ENCODE measurements at places on chromosomes 4 and X.

DNA sequence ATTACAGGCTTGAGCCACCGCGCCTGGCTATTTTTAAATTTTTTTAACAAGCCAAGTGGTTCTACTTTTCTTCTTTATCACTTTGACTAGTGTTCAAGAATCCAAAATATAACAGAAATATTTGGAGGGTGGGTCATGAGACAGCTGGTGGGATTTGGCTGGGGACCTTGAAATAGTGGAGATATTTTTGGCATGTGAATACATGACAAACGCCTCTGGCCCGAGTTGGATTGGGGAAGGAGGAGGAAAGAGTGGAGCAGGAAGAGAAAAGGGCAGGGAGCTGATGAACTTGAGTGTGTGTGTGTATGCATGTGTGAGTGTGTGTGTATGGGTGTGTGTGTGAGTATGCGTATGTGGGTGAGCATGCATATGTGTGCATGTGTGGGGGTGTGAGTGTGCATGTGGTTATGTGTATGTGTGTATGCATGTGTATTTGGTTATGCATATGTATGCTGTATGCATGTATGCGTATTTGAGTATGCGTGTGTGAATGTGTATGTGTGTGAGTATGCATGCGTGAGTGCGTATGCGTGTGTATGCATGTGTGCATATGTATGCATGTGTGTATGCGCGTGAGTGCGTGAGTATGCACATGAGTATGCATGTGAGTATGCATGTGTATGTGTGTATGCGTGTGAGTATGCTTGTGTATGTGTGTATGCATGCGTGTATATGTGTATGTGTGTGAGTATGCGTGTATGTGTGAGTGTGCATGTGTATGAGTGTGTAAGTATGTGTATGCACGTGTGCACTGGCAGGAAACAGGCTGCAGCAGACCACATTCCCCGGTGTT is 49.6 kb downstream of the JADE1 start:
- DNase-seq, result no peak

DNA sequence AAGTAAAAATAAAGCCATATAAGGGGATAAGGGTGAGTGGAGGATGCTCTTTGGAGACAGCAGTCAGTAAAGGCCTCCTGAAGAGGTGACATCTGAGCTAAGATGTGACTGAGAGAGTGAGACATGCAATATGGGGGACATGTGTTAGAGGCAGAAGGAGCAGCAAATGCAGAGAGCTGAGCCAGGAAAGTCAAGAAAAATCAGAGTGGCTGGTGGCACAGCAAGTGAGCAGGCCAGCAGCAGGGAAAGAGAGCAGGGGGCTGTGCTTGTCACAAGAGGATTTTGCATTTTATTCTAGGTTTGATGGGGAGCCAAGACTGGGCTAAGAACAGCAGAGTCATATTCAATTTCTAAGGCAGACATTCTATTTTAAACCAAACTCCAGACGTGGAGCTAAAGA is 394.5 kb downstream of the KCNIP4 start:
- DNase-seq, result no peak

DNA sequence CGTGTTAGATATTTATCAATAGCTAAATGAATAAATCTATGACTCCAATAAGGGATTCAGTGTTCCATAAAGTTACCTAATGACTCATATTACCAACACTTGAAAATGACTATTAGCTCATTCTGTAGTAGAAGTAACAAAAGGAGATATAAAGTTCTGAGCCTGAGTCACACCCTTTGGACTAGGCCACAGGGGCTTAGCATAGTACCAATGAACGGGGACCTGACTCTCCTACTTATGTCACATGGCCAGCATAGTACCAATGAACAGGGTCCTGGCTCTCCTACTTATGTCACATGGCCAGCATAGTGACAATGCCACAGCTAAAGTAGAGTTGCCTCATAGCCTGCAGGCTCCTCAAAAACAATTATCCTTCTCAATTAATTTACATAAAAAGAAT is 43.7 kb downstream of the MAGEB16 start:
- DNase-seq, result peak; percentile 73

- no peak for DNase-seq
These were observed 46.3 kb upstream of the PCDH10 start for GRCh38 chr4:133102612-133103409.

DNA sequence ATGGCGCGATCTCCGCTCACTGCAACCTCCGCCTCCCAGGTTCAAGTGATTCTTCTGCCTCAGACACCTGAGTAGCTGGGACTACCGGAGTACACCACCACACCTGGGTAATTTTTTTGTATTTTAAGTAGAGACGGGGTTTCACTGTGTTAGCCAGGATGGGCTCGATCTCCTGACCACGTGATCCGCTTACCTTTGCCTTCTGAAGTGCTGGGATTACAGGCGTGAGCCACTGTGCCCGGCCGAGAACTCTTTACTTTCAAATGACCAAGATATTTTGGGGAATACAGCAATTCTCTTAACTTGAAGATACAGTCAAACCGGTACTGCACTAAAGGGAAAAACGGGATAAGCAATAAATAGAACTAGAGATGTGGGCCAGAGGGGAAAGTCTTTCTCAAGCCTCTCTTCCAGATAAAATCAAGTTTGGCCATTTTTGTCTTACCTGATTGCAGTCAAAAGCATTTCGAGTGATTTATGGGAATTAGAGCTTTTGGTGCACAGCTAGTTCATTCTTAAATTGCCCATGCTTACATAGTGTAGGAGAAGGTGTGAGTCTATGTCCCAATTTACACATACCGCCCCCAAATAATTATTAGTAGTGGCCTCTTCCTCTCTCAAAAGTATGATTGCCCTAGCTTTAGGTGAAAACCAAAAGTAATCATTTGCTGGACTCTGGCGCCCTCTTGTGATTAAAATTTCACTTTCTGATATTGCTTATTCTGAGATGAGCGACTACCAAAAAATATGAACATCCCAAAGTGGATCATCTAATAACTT is 53.2 kb upstream of the ABCG2 start:
- peak; percentile 38 for DNase-seq

- peak; percentile 52 for DNase-seq
These were observed 6.5 kb downstream of the SH3BP2 start for GRCh38 chr4:2799224-2799911.

GRCh38 chr4:16626945-16627344 is 271.5 kb downstream of the LDB2 start:
- DNase-seq, result no peak

- no peak for DNase-seq
These were observed 118.5 kb upstream of the NWD2 start for GRCh38 chr4:37126051-37126450.

GRCh38 chrX:39774774-39775328 is 322.9 kb downstream of the BCOR start:
- no peak for DNase-seq

DNA sequence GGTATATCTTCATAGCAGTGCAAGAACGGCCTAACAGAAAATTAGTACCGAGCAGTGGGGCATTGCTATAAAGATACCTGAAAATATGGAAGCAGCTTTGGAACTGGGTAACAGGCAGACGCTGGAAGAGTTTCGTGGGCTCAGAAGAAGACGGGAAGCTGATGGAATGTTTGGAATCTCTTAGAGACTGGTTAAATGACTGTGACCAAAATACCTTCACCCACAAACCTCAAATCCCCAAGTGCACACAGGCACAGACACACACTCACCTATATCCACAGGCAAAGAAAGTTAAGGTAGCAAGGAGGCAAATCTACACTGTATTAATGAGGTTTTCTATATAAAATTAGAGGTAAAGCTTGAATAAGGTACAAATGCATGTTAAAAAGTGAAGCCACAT is 14.6 kb upstream of the SPRY1 start:
- no peak for DNase-seq

DNA sequence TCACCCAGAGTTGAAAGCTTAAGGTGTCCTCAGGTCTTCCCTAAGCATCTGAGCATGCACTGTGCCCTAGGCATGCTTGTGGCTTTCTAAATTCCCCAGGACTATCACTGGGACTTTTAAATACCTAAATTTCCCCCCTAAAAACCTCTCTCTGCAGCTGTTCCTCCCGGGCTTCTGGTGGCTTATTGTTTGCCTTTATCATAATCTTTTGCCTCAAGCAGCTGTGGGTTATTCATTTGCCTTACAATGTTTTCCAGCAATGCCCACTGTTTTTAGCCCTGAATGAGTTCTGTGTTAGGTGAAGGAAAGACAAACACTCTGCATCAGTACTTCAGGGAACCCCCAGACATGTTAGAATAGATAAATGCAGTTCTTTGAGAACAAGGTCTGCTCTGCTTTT is 455.0 kb downstream of the ZIC3 start:
- no peak for DNase-seq

DNA sequence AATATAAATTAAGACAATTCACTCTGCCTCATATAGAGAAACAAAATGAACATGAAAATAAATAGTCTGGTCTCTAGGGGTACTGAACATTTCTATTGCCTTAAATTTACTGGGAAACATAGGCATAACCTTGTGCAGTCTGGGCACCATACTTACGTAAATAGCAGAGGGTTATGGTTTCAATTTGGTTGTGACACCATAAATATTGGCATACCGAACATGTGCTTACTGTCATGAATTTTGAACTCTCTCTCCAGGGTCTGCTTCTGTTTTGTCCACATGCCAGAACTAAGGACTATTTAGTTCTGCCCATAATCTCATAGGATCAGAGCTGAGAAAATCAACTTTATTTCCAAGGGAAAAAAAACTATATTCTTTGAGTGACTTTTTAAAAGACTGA is 17.6 kb downstream of the PDGFC start:
- DNase-seq, result peak; percentile 21

DNA sequence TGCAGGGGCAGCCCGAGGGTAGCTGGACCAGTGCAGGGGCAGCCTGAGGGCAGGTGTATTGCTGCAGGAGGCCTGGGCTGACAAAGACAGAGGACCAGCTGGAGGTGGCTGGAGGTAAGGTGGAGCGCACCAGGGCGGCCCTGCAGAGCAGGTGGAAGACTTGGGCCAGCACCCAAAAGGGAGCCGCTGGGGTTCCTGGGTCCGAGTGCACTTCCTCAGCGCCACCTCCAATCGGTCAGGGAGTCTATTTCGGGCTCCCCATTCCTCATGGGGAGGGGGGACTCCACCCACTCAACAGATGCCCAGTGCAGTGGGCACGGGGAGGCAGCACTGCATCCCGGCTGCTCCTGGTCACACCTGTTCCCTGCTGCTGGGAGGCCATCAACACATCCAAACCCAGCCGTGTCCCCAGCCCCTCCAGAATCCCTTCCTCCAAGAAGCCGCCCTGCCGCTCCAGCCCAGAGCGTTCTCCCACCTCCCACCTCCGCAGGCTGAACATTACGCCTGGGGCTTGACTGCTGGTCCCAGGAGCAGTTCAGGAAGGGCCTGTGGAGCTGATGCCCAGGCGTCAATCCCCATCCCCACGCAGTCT is 1.5 kb downstream of the LRPAP1 start:
- peak; percentile 28 for DNase-seq

GRCh38 chr4:36243355-36244256 is 708 bp downstream of the ARAP2 start:
- DNase-seq, result no peak

DNA sequence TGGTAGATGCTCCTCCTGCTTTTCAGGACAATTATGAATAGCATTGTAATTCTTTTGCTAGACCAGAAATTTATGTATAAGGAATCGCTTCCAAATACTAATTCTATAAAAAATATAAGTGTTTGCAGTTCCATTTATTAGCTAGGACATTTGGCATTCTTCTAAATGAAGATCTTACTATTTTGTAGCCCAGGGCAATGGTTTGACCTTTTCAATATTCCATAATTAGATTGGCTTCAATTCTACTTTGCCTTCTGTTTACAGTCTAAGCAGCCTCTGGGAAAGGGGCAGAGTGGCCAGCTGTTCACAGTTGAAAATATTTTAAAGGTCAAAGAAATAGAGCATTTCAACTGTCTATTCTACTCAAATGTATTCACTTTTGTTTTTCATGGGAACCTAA is 912.1 kb upstream of the GRIA3 start:
- DNase-seq, result no peak

DNA sequence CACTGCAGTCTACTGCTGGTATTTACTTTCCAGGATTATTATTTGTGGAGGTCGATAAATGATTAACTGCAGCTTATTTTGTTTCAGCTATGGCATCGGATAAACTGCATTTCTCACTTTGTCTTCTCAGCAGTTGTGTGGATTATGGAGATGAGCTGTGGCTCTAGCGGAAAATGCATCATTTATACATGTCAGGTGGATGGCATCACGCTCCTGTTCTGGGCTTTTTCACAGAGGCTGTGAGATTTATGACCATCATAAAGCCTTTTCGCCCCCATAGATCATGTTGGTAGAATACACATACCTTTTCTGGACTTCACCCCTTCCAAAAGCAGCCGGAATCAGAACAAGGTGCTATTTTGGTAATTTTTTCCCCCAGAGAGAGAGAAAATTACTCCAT is 118.8 kb upstream of the MAGEB18 start:
- DNase-seq, result no peak

DNA sequence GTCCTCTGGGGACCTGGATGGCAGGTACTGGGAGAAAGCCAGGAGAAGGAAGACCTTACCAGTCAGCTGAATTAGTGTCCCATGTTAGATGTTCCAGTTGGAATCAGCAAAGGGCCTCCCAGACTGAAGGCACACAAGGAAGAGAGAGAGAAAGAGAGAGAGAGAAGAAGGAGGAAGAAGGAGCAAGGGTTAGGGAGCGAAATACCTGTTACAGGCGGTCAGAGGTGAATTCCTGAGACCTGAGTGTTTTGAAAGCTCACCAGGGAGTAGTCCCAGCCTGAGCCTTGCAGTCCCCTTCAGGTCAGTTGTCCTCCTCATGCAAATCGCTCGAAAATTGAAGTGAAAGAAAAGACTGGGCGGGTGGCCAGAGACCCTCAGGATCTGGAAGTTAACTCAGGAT is 60.3 kb downstream of the USP11 start:
- DNase-seq, result no peak

DNA sequence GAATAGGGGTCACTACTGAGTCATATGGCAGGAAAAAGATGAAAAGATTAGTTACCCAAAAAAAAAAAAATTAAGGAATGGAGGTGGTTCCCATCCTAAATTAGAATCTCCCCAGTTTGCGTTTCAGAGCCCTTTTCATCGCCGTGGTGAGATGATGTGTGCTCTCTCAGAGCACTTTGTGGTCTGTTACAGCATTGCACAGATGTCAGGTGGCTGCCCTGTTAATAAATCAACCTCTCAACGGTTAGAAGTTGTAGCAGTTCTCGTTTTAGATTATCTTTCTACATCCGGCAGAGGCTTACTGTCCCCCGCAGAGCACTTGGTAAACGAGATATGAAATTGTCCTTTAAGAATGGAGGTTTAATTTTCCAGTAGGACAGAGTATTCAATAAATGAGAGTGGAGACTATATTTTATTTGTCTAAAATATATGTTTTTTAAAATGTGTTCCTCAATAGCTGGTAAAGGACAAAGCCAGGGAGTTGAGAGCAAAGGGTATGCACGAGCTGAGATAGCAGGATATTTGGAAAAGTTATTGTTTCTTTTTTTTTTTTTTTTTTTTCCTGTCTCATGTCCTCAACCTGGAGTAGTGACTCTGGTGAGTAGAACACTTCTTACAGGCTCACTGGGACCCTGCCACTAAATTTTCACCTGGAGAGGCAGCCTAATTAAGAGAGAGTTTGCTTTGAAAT is 26.9 kb downstream of the AFF1 start:
- peak; percentile 98 for DNase-seq

DNA sequence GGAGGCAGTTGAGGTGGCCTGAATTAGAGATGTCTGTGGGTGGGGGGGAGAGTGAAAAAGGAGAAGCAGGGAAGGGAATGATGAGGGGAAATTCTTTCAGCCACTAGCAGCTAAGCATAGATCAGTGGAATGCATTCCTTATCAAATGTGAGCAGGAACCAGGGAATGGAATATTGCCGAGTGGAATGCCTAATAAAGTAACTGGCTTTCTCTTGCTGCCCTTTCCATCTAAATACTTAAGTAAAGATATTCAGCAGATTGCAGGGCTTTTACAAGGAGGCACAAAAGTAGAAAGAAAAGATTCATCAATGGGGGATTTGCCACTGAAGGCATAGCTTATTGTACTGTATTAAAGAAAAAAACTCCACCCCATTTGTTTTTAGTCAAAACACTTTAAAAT is 263.0 kb upstream of the RPS6KA3 start:
- no peak for DNase-seq

All from MV-4-11 (cell line).